ENCODE measurements at places on chromosomes 6 and 20. TPM values are rescaled to one million over a fixed set of nuclear protein-coding genes. Genes with fewer than 3 reads are reported as not detected.

DNA sequence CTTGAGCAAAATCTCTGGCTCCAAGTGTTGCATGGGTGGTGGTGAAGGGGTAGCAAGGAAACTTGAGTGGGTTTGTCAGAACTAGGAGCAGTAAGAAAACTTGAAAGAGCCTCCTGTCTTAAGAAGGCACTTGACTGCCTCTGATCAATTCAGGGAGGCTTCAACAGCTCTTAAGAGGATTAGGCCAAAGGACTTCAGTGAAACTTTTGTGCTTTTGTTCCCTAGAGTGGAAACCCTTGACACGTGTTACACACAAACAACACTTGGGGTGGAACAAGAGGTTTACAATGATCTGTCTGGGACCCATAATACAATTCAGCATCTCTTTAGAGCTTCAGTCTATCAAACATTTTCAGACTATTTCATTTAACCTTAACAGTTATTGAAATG lies 80.1 kb upstream of the ARMC2 start:
- H3K4me1 ChIP-seq: peaks cover 7% of the 10 kb centered on the region
- no peaks in the 10 kb centered on the region for H3K27me3 ChIP-seq
- no peak overlapping the region for H3K27ac ChIP-seq

DNA sequence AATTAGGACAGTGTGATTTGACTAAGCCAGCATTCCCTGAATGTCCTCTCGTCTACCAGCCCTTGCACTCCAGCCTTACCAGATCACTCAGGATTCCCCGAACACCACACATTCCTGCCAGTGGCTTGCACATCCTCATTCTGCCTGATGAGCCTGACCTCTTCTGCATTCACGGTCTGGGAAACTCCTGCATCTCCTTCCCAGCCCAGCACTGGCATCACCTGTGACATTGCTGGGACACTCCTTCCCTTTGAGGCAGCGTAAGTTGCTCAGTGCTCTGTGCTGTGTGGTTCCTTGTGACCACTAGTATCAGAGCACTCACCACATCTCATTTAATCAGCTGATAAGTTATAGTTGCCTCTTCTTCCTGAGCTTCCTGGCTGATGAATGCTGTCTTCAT lies 17.3 kb downstream of the NCOA7 start:
- H3K27ac ChIP-seq: no peak overlapping the region
- H3K27me3 ChIP-seq: no peaks in the 10 kb centered on the region
- no peak overlapping the region for H3K4me3 ChIP-seq

GRCh38 chr6:52731719-52732118 lies 31.6 kb downstream of the GSTA2 start:
- H3K36me3 ChIP-seq: no peaks in the 10 kb centered on the region
- no peak overlapping the region for H3K4me3 ChIP-seq
- H3K4me1 ChIP-seq: no peaks in the 10 kb centered on the region
- H3K27me3 ChIP-seq: no peaks in the 10 kb centered on the region

The SPATS1 gene
- total RNA-seq: 1.8 TPM

The IRF4 gene
- 6.0 TPM for total RNA-seq
